ENCODE measurements at places on chromosomes 3 and 15.

- no peak for DNase-seq
Observed at GRCh38 chr15:59410391-59410896, 27.5 kb upstream of the FAM81A start.

DNA sequence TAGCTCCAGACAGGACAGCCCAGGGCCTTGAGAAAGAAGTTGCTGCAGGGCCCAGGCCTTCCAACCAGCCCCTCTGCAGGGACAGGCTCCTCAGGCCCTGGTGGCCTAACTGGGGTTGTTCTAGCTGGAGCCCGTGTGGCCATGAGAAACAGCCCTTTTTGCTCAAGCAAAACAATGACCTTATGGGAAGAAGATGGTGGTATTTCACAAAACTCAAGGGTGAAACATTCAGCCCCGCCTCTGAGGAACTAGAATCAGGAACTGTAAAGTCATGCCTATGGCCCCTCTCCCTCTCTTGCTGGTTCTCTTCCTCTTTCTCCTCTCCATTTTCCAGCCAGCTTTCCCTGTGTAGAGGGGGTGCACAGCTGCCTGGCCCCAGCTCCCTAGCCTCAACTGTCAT lies 273.3 kb downstream of the RPLP1 start:
- peak; percentile 36 for DNase-seq

DNA sequence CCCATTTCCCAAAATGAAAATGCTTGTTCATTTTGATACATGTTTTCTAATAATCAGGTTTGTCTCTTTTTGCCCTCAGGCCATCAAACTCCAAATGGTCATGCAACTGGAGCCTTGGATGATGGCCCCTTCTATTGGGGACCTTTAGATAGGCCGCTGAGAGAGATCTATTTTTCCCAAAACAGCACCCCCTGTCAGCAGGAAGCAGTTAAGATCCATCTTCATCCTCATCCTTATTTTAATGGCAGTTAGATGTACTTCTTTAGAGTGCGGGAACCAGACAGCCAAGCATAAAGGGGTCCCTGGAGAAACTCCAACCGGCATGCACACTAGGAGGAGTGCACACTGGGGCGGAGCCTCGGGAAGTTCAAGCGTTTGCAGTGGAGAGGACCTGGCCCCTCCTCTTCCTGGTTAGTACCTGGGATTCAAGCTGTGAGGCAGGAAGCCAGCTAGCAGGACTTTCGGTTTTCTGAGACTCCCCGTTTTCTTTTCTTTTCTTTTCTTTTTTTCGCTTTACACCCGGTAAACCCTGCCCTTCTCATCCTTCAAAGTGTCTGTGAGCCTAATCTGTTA lies 31.9 kb upstream of the STRIT1 start:
- DNase-seq, result no peak

DNA sequence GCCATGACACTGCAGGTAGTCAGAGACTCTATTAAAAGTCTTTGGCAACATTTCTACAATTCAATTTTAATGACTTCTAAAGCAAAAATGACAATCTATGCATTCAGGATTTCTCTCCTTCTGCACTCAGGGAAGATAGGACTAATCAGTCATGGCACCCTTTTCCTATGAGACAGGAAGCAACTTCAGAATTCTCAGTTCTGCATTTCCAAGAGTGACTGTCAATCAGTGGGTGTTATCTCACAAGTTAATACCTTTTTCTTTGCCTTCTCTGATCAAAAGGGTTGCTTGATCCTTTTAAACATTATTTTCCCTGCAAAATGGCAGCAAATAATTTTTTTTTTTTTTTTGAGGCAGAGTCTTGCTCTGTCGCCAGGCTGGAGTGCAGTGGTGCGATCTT lies 7.8 kb upstream of the ICE2 start:
- no peak for DNase-seq

DNA sequence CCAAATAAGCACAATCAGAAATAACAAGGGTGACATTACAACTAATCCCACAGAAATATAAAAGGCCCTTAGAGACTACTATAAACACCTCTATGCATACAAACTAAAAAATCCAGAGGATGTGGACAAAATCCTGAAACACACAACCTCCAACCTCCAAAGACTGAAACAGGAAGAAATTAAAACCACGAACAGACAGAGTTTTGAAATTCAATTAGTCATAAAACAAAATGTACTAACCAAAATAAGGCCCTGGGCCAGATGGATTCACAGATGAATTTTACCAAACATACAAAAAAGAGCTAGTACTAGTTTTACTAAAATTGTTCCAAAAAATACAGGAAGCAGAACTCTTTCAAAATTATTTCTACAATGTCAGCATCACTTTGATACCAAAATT lies 1043.6 kb downstream of the DIPK2A start:
- no peak for DNase-seq

GRCh38 chr3:111700054-111700453 lies 104.9 kb upstream of the ZBED2 start:
- DNase-seq, result no peak

- no peak for DNase-seq
Observed at GRCh38 chr3:63248015-63248414, 30.1 kb upstream of the SYNPR start.

DNA sequence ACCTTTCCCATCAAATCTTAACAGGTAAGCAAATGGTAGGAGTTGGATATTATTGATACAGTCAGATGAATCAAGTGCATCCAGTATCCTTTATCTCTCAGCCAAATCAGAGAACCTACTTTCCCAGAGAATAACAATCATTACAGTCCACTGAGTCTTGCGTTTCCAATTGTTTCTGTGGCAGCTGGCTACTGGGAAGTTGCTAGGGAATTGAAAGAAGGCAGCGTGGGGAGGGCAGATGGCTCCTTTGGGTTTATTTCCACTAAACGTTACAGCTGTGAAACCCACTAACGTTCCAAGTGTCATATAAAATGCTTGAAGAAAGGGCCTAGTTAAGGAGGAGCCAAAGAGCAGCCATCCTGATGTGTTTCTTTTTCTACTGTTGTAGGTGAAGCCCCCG lies 78.4 kb downstream of the WDR72 start:
- DNase-seq, result no peak

- peak; percentile 40 for DNase-seq
Observed at GRCh38 chr3:192851821-192852372, 65.8 kb downstream of the MB21D2 start.

DNA sequence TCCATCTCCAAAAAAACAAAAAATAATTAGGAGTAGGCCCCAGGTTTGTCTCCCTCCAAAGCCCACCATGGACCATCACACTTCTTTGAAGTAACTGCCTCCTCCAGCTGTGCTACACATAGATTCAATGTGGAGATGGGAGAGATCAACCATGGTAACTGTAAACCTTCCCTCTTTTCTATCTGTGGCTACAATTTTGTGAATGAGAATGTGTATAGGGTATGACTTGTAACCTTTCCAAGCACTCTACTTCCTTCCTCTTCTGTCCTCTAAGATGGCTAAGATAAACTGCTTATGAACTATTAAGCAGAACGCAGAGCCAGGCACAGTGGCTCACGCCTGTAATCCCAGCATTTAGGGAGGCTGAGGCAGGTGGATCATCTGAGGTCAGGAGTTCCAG lies 55.5 kb upstream of the ATP11B start:
- no peak for DNase-seq

- no peak for DNase-seq
Observed at GRCh38 chr15:25136119-25136518, 181.3 kb downstream of the SNRPN start.

DNA sequence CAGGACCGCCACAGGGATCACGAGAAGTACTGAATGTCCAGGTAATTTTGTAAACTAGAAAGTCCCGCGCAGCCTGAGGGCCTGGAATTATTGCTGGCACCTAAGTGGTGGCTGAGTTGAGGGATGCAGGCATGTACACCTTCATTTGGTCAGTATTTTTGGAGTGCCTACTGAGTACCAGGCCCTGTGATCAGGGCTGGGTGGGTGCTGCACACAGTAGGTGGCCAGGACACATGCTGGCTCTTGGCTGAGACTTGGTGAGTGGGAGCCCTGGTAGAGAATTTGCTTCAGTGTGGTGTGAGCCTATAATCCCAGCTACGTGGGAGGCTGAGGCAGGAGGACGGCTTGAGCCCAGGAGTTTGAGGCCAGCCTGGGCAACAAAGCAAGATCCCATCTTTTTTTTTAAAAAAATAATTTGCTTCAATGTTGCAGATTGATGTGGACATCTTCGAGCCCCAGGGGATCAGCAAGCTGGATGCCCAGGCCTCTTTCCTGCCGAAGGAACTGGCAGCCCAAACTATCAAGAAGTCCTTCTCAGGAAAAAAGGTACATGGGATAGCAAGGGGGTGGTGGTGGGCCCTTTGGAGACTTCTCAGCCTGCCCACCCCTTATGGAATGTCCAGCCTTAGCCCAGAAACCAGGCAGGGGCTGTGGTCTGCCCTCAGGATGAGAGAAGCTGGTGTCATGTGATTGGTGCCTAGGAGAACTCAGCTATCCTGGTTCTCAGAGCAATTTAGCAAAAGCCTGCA lies 2.6 kb downstream of the ITIH1 start:
- no peak for DNase-seq

DNA sequence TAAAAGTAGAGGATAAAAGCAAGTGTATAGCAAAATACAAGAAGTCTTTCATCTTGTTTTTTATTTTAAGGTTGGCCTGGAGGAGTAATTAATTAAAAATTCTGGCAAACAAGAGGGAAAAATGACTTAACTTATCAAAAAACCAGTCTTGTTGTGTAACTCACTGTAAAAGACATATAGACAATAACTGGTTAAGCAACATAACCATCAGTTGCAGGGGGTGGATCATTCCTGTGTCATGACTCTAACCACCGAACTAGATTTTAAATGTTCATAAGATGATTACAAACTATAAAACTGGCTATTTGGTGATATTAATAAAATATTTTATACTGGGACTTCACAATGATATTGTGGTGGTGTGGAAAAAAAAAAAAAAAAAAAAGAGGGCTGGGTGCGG lies 130.6 kb downstream of the STAG1 start:
- DNase-seq, result no peak

GRCh38 chr3:23264413-23264812 lies 61.3 kb downstream of the UBE2E2 start:
- DNase-seq, result no peak

DNA sequence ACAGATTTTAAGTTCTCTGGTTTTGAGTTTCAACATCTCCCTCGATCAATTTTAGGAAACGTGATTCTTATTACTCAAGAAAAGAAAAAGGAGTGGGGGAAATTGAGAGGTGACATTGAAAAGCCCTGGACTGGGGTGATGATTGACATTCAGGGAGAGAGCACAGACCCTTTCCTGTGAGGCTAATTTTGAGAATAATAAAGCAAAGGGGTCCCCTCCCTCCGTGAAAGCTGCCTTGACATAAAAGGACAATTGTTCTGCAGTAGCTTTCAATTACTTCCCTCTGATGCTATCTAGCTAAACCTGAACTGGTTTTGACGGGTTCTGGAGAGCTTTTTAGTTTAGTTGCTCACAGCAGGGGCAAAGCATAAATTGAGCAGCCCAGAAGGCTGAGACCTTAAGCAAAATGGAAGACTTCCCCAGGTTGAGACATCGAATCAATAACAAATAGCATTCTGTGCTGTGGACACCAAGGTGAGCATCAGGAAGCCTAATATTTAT lies 14.4 kb upstream of the CMTM8 start:
- DNase-seq, result no peak

DNA sequence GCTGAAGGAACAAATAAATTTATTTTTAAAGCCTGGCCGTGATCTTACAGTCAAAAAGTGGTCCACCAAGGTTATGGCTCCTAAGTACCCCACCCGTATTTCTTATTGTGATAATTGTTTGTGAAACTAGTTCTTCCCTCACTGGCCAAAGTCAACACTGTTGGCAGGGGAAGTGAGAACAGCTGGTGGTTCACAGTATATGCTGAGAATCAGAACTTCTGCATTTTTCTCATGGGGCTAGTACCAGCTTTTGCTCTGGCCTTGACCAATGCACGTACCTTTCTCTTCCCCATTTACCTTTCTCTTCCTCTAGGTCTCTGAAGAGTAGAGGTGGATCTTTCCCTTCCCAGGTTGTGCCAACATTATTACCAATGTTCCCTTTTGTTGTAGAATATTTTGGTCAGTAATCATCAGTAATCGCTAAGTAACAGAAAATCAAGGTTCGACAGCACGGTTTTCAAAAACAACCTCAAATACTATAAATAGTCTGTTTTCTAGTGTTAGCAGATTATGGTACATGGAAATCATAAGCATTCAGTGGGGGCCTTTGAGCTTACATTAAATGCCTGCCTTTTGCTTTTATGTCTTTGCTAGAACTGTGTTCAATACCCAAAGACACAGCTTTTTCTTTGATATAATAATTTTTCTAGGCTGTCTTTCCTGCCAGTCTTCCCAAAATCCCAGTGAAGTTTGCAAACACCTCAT lies 268.0 kb downstream of the LPP start:
- DNase-seq, result peak; percentile 60

DNA sequence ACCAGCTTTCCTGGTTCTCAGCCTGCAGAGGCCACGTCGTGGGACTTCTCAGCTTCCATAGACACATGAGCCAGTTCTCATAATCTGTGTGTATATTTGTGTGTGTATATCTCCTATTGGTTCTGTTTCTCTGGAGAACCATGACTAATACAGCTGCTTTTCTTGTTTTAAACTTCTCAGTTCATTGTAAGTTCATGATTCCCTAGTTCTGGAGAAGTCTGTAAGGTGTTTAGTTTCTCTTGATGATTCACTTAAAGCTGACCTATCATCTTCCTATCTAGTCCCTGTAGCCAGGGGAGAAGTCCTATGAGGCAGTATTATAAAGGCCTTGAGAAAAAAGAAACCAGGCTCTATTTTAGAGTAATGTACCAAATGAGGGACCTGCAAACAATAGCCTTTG lies 147.7 kb downstream of the RYR3 start:
- DNase-seq, result no peak

GRCh38 chr15:52714968-52715367 lies 35.8 kb upstream of the ATOSA start:
- no peak for DNase-seq

DNA sequence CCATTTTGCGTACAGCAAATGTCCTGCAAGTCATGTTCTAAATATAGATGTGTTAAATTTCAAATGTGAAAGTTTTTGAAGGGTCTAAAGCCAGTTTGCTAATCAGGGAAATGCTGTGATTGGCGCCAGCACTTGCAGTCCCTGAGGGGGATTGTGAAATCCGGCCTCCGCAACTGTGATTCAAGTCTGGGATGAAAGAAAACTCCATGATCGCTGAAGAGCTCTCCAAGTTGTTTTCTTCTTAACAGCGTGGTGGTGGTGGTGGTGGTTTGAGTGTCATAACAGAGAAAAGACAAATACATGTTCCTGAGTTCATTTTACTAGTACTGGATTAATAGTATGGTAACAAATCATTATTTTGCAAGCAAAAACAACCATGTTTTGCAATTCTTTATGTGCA lies 51.8 kb downstream of the MITF start:
- no peak for DNase-seq

GRCh38 chr3:21562243-21562642 lies 188.8 kb downstream of the ZNF385D start:
- no peak for DNase-seq

DNA sequence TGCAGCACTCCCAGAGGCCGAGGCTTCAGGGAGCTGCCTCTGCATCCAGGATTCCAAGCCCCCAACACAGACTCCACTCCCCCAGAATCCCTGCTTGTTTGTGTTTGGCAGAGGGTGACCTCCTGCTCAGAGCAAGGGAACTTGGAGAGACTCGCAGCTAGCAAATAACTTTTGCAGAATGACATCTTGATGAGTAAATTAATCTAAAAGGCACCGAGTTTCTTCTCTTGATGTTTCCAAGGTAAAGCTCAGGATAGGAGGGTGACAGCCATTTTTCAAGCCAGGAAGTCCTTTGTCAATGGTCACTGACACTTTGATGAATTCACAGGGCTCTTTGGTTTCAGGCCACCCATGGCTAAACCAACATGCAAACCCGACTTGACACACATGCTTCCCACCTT lies 523.0 kb downstream of the NTRK3 start:
- no peak for DNase-seq

GRCh38 chr15:41975669-41976068 lies 3.3 kb upstream of the EHD4 start:
- DNase-seq, result no peak

- DNase-seq, result no peak
Observed at GRCh38 chr3:61136191-61136590, 115.1 kb downstream of the FHIT start.
